ENCODE measurements at places on chromosomes 5 and 9.

GRCh38 chr5:128673970-128674369, 135.9 kb upstream of the FBN2 start:
- no peaks in the 10 kb centered on the region for H3K36me3 ChIP-seq
- H3K27me3 ChIP-seq = no peaks in the 10 kb centered on the region
- no peak overlapping the region for H3K4me3 ChIP-seq
- H3K4me1 ChIP-seq = no peaks in the 10 kb centered on the region

DNA sequence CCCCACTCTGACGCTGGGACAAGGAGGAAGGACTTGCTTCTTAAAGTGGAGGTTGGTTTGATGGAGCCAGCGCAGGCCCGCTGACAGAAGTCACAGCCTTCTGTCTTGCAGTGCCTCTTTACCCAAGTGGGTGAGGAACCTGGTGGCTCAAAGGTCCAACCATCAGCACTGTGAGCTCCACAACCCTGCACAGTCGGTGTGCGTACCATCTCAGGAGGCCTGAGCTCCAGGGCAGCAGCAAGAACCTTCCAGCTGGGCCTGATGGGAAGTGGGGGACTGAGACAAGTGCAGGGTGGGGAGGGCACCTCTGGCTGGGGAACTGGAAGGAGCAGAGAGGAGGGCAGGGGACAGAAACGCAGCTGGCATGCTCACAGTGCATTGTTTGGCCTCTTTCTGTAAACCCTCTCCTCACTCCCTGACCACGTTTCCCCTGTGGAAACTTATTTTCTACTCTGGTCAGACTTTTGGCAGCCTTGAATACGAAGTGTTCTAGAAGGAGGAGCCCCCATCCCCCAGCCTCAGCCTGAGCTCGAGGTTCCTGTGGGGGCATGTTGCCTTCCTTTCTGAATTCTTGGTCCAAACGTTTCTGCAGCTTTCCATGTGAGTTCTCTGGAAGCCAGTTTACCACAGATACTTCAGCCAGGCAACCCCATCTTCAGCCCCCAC, 178.5 kb upstream of the PITX1 start:
- H3K4me3 ChIP-seq = no peak overlapping the region
- peaks cover 63% of the 10 kb centered on the region for H3K27me3 ChIP-seq
- H3K27ac ChIP-seq = no peak overlapping the region
- DNase-seq = no peak

DNA sequence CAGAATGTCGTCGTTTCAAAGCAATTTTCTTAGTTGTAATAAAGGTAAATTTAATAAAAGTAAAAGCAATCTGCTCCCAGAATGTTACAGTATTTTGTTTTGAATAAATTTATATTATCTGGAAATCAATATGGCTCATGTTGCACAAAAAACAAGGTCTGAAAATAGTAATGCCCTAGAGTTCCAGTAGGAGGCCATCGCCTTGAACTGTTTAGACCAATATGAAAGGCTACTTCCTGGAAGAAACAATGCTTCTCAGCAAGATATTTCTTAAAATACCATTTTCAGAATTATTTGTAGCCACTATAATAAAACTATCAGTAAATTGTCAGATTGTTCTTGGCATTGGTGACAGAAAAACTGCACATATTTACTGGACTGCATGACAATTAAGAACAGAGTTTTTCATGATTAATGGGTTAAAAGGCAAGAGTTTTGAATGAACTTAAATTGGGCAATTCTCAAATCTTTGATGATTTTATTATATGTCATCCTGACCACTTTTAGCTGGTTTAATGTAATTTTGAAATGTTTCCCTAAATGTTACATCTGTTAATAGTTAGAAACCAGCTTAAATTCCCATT, 153.2 kb downstream of the COMMD10 start:
- no peak for DNase-seq
- H3K4me3 ChIP-seq = no peak overlapping the region
- no peaks in the 10 kb centered on the region for H3K36me3 ChIP-seq
- no peak overlapping the region for H3K27ac ChIP-seq

- H3K27me3 ChIP-seq = no peaks in the 10 kb centered on the region
- H3K27ac ChIP-seq = no peak overlapping the region
- H3K36me3 ChIP-seq = no peaks in the 10 kb centered on the region
- no peaks in the 10 kb centered on the region for H3K4me1 ChIP-seq
- H3K4me3 ChIP-seq = no peak overlapping the region
Measured at GRCh38 chr9:8486095-8486494, 686.5 kb upstream of the DMAC1 start.

DNA sequence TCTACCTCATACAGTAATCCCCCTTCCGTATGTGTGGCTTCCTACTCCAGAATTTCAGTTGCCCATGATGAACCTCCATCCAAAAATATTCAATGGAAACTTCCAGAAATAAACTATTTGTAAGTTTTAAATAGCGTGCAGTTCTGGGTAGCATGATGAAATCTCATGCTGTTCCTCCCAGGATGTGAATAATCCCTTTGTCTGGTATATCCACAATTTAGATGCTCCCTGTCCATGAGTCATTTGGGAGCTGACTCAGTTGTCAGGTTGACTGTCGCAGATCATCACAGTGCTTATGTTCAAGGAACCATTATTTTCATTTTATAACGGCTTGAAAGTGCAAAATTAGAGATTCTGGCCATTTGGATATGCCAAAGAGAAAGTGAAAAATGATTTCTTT, 290.1 kb upstream of the CDH9 start:
- no peak overlapping the region for H3K27ac ChIP-seq
- no peaks in the 10 kb centered on the region for H3K36me3 ChIP-seq
- DNase-seq = no peak
- H3K27me3 ChIP-seq = no peaks in the 10 kb centered on the region
- H3K4me3 ChIP-seq = no peak overlapping the region

GRCh38 chr5:174608631-174609097, 115.7 kb upstream of the MSX2 start:
- H3K27me3 ChIP-seq = no peaks in the 10 kb centered on the region
- no peak overlapping the region for H3K4me3 ChIP-seq
- H3K4me1 ChIP-seq = no peaks in the 10 kb centered on the region
- no peaks in the 10 kb centered on the region for H3K36me3 ChIP-seq

GRCh38 chr9:77063645-77064285, 44.3 kb downstream of the FOXB2 start:
- H3K27ac ChIP-seq = no peak overlapping the region
- no peak for DNase-seq
- no peaks in the 10 kb centered on the region for H3K27me3 ChIP-seq
- H3K4me1 ChIP-seq = no peaks in the 10 kb centered on the region
- H3K36me3 ChIP-seq = no peaks in the 10 kb centered on the region

DNA sequence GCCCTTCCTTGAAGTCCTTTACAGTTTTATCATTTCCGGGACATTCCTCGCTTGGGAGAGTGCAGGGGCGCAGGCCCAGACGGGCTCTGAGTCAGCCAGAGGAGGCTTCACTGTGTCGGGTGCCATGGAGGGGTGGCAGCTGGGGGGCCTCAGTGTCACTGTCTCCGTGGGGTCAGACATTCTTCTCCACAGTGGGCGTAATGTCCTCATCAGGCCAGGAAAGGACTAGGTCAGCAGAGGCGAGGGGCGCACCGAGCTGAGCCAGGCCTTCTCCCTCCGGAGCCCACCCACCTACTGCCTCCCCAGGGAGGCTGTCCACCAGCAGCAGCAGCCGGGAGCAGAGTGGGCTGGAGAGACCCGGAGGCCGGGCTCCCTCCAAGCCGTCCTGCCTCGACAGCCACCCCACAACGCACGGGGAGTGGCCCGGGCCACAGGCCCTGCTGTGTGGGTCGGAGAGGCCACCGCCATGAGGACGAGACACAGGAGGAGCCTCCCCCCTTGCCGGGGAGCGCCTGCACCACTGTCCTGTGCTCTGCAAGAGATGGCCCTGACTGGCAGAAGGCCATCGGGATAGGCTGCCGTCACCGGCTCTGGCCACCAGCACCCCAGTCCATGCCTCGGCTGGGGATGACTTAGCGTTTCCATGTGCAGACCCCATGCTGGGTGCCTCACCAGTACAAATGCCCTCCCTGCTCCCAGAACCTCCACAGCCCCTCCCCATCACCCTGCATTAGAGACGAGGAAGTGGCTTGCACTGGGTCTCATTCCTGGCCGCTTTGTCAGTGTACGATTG, 26.5 kb downstream of the SARDH start:
- peaks cover 55% of the 10 kb centered on the region for H3K27me3 ChIP-seq
- peak; percentile 14 for DNase-seq
- H3K4me3 ChIP-seq = no peak overlapping the region
- no peak overlapping the region for H3K27ac ChIP-seq

DNA sequence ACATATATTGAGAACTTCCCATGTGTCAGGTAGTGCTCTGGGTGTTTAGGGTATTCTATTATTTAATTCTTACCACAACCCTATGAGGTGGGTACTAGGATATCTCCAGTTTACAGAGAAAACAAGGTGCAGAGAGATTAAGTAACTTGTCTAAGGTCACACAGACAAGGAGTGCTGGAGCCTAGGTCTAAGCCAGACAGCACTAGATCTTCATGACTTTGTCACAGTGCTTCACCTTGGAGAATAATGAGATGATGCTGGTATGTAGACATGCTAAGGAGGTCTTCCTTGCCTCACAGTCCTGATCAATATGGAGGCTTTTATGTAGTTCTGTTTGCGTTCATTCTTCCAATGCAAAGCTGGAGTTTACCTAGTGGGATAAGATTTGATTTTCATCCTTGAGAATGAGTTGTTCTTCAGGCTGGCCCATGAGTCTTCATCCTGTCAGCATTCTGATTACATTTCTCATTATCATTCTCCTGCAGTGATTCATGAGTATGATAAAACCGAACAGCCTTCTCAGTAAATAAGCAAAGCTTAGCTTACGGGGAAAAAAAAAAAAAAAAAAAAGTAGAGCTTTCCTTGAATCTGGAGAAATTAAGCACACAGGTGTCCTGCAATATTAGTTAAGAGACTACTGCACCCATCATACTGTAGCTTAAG, 176.3 kb downstream of the C9orf152 start:
- no peak overlapping the region for H3K4me3 ChIP-seq
- H3K27ac ChIP-seq = no peak overlapping the region
- no peaks in the 10 kb centered on the region for H3K36me3 ChIP-seq
- H3K4me1 ChIP-seq = peaks cover 20% of the 10 kb centered on the region

DNA sequence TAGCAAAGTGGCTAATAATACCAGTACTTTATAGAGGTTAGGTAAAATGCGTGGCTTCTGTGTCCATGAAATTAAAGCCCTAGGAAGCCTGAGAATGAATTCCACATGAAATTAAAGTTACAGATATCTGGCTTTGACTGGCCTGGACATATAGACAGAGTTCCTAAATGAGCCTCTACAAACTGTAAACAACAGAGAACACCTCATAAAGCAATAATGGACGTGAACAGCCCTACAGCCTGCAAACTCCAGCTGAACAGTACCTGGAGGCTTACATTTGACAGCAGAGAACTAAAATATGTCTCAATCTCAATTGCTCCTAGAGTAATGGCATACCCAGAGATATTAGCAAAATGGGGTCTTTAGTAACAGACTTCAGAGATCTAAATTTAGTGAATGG, 28.7 kb downstream of the GOLPH3 start:
- no peaks in the 10 kb centered on the region for H3K27me3 ChIP-seq
- H3K4me1 ChIP-seq = peaks cover 11% of the 10 kb centered on the region
- no peak overlapping the region for H3K4me3 ChIP-seq
- H3K27ac ChIP-seq = no peak overlapping the region
- peaks cover 30% of the 10 kb centered on the region for H3K36me3 ChIP-seq

- H3K27ac ChIP-seq = no peak overlapping the region
- H3K4me1 ChIP-seq = peaks cover 4% of the 10 kb centered on the region
- H3K27me3 ChIP-seq = no peaks in the 10 kb centered on the region
- no peak for DNase-seq
Measured at GRCh38 chr5:115064380-115064779, 105.3 kb downstream of the TRIM36 start.

DNA sequence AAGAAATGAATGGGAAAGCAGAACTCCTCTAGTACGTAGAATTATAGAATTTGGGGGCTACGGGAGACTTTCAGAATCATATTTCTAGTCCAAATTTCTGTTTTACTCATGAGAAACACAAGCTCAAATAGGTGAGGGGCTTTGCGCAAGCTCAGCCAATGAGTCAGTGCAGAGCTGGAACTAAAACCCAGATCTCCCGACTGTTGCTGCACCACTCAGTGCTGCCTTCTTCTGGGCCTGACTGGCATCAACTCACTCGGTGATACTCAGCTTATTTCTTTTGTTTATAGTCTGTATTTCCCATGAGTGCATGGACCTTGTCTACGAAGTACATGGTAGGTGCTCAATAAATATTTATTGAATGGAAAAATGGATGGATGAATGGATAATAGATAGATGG, 280.2 kb downstream of the CDK5RAP2 start:
- no peak overlapping the region for H3K27ac ChIP-seq
- no peak overlapping the region for H3K4me3 ChIP-seq
- H3K27me3 ChIP-seq = no peaks in the 10 kb centered on the region
- no peaks in the 10 kb centered on the region for H3K36me3 ChIP-seq
- no peak for DNase-seq

- DNase-seq = no peak
- H3K36me3 ChIP-seq = no peaks in the 10 kb centered on the region
- H3K27me3 ChIP-seq = peaks cover 3% of the 10 kb centered on the region
- no peak overlapping the region for H3K27ac ChIP-seq
Measured at GRCh38 chr5:90476391-90476790, 1.7 kb downstream of the POLR3G start.

- H3K36me3 ChIP-seq = peaks cover 44% of the 10 kb centered on the region
- peak overlapping the region; percentile 5 for H3K4me3 ChIP-seq
- H3K27ac ChIP-seq = peak overlapping the region; percentile 61
- H3K27me3 ChIP-seq = no peaks in the 10 kb centered on the region
- no peak for DNase-seq
Measured at GRCh38 chr5:131536850-131537448, 98.1 kb downstream of the RAPGEF6 start.

GRCh38 chr5:77960863-77961396, 184.8 kb upstream of the TBCA start:
- H3K27me3 ChIP-seq = peaks cover 66% of the 10 kb centered on the region
- no peak overlapping the region for H3K4me3 ChIP-seq
- no peak overlapping the region for H3K27ac ChIP-seq

- no peak for DNase-seq
- no peak overlapping the region for H3K27ac ChIP-seq
- peaks cover 21% of the 10 kb centered on the region for H3K27me3 ChIP-seq
- no peak overlapping the region for H3K4me3 ChIP-seq
- H3K4me1 ChIP-seq = peaks cover 3% of the 10 kb centered on the region
Measured at GRCh38 chr9:137428841-137429545, 5.8 kb downstream of the NOXA1 start.

DNA sequence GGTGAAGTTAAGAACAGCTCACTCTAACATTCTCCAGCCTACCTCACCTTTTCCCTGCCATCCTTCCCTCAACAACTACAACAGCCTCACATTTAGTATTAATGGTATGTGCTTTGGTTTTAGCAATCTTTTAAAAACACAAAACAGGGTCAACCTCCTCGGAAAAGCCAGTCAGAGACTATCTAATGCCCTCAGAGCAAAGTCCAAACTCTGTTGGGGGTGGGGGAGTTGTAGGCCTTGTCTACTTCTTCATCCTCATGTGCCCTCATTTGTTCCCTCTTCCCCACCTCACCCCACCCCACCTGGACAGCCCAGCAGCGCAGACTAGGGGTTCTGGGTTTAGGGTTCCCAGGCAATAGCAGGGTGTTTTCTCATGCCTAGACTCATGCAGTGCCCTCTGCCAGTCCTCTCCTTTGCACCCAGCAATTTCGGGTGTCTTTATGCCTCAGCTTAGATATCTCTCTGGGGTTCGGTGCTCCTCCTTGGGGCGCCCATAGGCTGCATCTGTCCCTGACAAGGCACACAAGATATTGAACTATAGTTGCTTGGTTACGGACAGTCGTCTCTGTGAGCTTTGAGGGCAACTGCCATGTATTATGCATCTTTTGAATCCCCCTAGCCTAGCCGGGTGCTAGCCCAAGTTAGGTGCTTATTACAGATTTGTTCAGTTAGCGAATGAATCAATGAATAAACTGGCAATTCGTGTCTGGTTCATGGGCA, 762 bp upstream of the TCOF1 start:
- DNase-seq = no peak
- H3K27ac ChIP-seq = peak overlapping the region; percentile 81
- peaks cover 21% of the 10 kb centered on the region for H3K36me3 ChIP-seq
- H3K4me3 ChIP-seq = peak overlapping the region; percentile 84
- peaks cover 27% of the 10 kb centered on the region for H3K27me3 ChIP-seq

Measured in activated naive CD4-positive, alpha-beta T cell treated with anti-CD3 and anti-CD28 coated beads, Interleukin-2, amount 10 ng/mL, durations not matched to agents 7 days and 5 days (primary cell).